ENCODE measurements at places on chromosomes 5 and 9.

GRCh38 chr5:40616781-40617180, 62.9 kb upstream of the PTGER4 start:
- DNase-seq = no peak

DNA sequence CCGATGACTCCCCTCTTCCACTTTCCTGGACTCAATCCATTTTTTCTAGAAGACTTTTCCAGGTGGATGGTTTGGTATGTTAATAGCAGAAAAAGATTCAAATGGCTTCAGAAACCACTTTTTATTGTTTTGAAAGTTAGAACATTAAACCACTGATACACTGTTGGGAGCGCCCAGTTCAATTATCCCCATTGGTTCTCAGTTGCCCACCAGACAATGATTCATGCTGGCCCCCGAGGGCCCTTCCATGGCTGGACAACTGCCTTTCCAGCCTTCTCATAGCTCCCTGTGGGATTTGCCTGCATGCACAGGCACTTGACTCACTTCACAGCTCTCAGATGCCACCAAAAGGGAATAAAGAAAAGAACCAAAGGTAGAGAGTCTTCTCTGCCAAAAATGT, 21.3 kb upstream of the ANKRD34B start:
- no peak for DNase-seq

GRCh38 chr9:108296056-108296455, 559.7 kb downstream of the ACTL7B start:
- no peak for DNase-seq

GRCh38 chr5:125450771-125451170, 704.3 kb upstream of the ZNF608 start:
- no peak for DNase-seq

GRCh38 chr5:41195228-41195627, 18.1 kb downstream of the C6 start:
- no peak for DNase-seq

GRCh38 chr5:128693764-128694163, 155.7 kb upstream of the FBN2 start:
- no peak for DNase-seq

- no peak for DNase-seq
Observed at GRCh38 chr5:133147411-133147810, 95.6 kb downstream of the HSPA4 start.

GRCh38 chr9:131950487-131950886, 129.2 kb downstream of the MED27 start:
- DNase-seq = no peak

DNA sequence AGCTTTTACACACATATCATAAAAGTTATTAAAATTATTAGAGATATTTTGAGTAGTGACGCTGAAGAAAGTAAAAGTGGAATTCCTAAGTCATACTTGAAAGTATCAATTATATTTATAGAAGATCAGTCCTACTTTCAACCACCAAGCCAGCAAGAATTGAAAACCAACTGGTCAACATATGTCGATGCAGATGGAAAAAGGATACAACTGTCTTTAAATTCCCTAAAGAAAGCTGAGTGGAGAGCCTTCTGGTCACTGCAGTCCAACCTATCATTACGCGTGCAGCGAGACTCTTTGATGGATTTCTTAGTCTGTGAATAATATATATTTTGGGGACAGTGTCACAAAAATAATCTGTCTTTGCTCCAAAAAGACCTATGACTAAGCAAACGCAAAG, 15.3 kb downstream of the MEF2C start:
- DNase-seq = no peak

GRCh38 chr5:40121236-40121635, 558.5 kb upstream of the PTGER4 start:
- no peak for DNase-seq

DNA sequence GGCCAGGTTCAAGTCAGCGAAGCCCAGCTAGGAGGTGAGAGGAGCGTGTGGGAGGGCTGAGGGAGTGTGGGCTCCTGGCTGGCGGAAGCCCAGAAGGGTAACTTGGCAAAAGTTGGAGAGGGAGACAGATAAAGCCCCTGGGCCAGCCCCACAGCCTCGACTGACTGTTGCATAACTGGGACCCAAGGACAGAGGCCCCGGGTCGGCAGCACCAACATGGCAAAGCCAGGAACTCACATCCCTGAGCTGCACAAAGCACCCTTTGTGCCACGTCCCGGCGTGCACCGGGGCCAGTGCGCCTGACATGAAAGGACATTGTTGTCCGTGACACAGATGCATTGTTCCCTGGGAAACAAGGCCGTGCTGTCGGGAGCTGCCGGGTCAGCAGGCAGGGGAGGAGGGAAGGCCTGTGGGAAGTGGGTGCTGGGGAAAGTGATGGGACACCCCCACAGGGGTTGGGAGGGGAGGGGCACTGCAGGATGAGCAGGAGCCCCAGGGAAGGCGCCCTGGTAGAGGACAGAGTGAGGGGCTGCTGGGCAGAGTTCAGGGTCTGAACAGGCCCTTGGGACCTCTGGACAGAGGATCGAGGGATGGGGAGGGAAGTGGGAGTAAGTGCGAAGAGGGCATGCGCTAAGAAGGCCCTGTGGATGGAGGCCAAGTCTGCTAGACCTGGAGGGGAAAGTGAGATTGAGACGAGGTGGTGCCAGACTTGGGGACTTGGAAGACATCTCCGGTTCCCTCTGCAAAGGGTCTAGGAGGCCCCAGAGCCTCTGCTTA, 13.0 kb upstream of the DPM2 start:
- DNase-seq = no peak

DNA sequence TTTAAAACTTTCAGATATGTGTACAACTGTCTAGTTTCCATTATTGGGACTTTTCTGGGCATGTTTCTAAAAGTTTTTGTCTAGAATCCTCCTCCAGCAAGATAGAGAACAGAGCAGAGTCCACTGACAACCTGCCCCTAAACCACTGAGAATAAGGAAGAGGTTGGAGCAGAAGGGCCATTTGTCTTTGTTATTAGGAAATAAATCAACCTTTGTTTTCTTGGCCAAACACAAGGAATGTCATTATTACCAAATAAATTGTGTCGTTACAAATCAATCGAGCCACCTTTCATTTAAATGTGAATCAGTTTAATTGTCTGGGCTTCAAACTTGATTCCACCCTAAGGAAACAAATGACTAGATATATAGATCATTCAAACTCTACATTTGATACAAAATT, 81.4 kb downstream of the GAS1 start:
- no peak for DNase-seq

DNA sequence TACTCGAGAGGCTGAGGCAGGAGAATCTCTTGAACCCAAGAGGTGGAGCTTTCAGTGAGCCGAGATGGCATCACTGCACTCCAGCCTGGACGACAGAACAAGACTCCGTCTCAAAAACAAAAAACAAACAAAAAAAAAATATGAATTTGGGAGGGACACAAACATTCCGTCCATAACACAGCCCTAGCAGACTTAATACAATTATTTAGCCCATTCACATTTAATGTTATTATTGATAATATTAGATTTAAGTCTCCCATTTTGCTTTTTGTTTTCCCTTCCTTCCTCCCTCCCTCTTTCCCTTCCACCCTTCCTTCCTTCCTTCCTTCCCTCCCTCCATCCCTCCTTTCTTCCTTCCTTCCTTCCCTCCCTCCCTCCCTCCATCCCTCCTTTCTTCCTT, 4.6 kb upstream of the CCNI2 start:
- DNase-seq = no peak

DNA sequence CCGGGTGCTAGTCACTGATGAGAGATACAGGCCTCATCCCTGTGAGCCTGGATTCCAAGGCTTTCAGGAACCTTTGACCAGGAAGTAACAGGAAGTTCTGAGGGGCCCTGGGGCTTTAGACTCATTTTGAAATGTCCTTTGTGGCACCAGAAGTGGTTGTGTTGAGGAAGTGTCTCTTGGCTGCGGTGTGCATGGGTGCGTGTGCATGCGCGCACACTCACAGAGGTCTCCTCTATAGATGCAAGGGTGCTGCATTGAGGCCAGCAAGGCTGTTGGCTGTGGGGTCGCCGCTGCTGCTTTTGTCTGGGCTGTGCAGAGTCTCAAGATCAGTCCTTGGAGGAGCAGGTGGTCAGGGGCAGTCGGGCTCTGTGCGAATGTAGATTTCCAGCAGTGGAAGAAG, 7.6 kb downstream of the RAB24 start:
- no peak for DNase-seq

DNA sequence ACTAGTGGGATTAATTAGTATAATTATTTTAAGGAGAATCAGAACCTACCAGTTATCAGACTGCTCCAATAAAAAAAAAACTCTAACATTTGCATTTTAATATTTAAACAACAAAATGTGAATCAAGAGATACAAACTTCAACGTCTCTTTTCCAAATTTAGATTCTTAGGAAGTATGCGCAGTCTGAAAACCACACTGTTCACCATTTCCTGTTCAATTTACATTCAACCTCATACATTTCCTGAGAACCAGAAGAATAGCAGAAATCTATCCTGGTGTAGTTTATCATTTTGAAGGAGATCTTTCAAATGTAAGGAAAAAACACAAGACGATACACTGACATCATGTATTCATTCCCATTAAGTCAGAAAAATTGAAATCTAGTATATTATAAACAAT, 869.2 kb downstream of the EFNA5 start:
- DNase-seq = no peak

GRCh38 chr5:122327110-122327509, 15.1 kb downstream of the SNCAIP start:
- no peak for DNase-seq

- DNase-seq = no peak
Observed at GRCh38 chr9:3509926-3510325, 15.9 kb downstream of the RFX3 start.

- no peak for DNase-seq
Observed at GRCh38 chr5:170497311-170498038, 6.3 kb upstream of the KCNIP1 start.

DNA sequence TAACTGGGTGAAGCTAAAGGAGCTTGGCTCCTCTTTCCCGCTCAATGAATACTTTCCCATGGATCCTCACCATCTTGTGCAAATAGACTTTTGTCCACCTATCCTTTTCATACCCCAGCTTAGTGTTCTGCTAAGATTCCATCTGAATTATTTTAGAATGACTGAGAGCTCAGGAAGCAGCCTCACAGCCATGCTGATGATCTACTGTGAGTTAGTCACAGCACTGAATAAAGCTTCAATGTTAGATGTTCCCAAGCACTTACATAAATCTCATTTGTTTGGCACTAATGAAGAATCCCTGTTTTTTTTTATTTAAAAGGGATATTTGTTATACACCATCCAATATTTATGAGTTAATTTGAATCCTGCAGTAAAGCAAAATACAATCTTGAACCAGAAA, 317.6 kb upstream of the TRPC7 start:
- DNase-seq = no peak

GRCh38 chr9:36803961-36804360, 230.1 kb downstream of the PAX5 start:
- no peak for DNase-seq

GRCh38 chr9:19026375-19026774, 6.6 kb downstream of the SAXO1 start:
- no peak for DNase-seq

DNA sequence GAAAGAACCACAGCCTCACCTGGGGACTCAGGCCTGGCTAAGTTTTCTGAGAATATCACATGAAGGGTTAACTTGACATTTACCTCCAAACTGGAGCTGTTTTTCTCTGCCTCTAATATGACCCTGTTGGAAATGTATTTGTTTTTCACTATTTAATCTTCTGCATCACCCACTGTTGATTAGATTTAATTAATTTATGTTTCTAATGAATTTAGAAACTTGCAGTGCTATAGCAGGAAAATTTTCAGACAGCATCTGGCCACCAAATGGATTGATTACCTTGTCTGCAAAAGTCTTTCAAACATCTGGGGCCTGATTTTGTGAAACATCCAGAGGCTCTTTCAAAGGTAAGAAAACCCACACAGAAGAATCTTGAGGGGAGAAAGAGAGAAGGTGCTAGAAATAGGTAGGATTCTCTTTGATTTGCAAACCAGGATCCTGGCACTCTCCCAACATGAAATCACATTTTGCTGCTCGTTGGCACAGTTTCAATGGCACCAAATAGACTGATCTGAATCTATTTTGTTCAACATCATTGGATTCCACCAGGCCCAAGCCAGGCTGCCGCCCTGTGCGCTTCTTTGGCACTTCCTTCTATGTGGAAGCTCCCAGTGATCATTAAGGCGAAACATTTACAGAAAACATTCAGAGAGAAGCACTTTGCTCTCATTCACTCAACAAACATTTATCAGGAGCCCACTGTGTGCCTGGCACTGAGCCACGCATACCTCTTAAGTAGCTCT, 157.3 kb downstream of the PPP2R2B start:
- no peak for DNase-seq

GRCh38 chr9:137520614-137521404, 29.4 kb downstream of the PNPLA7 start:
- DNase-seq = no peak

DNA sequence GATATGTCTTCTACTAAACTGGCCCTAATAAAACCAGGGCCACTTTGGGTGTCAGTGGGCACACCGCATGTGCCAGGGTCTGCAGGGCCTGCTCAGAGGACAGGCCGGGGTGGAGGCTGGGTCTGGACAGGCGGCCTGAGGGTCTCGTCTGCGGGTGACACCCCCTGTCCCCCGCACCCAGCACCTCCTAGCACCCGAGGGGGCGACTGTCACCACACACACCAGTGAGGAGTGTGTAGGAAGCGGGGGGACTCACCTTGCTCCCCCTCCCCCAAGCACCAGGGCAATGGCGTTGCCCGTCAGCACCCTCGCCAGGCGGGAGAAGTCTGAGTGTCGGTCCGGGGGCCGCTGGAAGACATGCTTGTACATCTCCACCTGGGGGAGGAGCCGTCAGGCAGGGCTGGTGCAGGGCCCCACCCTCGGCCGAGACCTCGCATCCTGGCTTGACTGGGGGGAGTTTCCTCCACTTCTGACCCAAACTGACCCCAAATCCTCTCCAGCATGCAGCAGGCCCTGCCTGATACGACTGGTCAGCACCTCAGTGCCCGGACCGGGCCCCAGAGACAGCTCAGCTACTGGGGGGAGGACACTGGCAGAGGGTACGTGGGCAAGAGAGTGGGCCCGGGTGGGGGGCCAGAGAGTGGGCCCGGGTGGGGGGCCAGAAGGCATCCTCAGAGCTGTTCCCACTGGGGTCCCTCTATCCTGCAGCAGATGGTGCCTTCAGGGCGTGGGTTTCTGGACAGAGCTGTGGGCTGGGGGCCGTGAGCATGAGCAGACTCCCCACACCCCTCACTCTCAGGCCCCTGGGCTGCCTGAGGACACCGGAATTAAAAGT, 18.9 kb upstream of the NSMF start:
- DNase-seq = no peak

- DNase-seq = no peak
Observed at GRCh38 chr9:116074658-116075057, 78.9 kb upstream of the PAPPA start.

Data from Panc1 (cell line).